RPMI7951 (cell line): ENCODE measurements at places on chromosomes 2 and 18. TPM values are rescaled to one million over a fixed set of nuclear protein-coding genes. Genes with fewer than 3 reads are reported as not detected.

DNA sequence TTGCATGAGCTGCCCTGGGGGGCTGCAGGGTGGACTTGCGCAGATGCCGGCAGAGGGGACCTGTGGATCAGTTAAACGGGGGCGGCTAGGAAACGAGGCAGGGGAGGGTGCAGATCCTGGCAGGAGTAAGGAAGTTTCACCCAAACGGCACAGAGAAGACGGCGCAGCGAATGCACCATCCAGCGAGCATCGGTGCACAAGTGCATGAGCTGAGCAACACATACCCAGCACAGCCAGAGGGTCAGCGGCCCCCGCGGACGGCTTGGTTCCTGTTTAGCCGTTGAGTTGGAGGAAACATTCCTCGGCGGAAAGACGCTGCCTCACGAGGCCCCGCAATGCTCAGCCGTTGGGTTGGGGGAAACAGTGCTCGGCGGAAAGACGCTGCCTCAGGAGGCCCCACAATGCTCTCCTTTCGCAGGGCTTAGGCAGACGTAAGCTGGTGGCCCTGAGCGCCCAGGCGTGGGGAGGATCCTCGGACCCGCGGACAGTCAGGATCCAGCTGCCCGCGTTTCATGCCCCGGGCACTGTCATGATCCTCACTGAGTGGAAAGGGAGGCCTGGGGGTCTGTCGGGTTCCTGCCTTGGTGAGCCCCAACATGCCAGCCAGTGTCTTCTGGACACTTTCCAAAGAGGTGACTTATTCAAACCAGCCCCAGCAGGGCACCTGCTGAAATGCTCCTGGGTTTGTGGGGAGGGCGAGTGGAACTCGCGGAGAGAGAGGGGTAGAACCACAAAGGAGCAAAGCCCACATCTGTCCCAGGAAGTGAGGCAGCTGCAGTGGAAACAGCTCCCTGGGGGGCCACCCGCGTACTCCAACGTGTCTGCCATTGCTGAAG, 86.3 kb downstream of the NDUFA10 start:
- no peak for DNase-seq

DNA sequence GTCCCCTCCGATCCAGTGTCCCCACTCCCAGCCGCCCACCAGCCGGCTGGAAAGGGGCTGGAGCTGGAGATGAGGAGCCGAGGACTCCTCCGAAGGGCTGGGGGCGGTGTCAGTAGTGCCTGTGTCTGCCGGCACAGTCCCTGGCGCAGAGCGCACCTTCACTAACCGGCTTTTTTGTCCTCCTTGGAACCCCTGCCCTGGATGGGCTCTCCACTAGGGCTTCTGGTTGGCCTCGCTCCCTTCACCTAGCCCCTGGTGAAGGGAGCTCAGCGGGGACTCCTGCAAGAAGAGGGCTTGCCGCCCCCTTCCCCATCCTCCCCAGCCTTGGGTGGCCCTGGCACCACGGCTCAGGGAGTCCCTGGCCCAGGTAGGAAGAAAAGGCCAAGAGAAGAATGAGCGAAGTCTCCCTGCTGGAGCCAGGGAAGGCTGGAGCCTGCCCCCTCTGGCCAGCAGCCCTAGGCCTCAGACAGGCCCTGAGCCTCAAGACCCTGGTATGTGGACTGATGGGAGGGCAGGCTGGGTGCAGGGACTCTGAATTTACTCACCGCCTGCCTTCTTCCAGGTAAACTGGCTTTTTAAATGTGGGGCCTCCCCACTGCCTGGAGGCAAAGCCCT, 570 bp upstream of the ECEL1 start:
- DNase-seq: no peak

DNA sequence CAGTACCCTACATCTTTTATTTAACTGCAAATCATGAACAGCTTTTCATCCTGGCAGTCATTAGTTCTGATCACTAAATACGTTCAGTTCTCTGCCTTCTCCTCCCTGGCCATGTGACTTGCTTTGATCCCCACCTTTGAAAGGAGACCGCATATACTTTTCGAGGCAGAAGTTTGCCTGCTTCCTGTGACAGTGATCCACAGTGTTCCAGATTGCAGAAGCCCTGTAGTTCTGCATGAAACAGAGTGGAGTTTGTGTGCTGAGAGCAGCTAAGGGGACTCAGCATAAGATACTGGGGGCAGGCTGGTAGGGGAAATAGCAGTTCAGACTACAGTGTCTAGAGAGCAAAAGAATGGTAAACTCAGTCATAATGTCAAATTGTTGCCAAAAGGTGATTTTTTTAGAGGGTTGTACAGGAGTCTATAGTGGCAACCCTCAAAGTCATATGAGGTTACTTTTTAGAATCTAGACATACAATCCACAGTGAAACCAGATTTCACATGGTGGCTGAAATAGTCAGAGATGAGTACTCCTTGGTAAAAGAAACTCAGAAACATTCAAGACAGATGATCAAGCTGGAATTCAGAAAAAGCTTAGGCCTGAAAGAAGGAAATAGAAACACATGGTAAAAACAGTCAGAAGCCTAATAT, 1800.4 kb upstream of the CELF4 start:
- no peak for DNase-seq

- no peak for DNase-seq
These were observed 11.1 kb upstream of the CABYR start for GRCh38 chr18:24127735-24128134.

The LBX2 gene
- 6.7 and 10.6 TPM in 2 replicates for total RNA-seq

The FOXI3 gene
- total RNA-seq: not detected in 2 replicates
